ENCODE measurements at places on chromosomes 13 and 19.

DNA sequence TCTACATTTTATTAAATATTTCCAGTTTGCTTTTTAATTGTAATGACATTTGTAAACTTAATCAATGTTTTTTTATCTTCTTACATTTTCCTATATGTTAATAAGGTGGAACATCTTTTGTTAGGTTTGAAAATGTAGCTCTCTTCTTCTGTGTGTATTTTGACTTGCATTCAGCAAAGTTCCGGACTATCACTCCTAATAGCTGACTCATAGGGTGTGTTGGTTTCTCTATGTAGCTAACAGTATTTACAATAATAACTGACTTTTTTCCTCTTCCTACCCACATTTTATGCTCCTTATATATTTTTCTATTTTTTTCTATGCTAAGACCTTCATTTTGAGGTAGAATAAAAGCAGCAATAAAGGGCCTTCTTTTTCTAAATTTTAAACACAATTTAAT, 28.1 kb downstream of the MYO16 start:
- DNase-seq = no peak

GRCh38 chr13:46053162-46054012, 841 bp upstream of the ZC3H13 start:
- DNase-seq = no peak

DNA sequence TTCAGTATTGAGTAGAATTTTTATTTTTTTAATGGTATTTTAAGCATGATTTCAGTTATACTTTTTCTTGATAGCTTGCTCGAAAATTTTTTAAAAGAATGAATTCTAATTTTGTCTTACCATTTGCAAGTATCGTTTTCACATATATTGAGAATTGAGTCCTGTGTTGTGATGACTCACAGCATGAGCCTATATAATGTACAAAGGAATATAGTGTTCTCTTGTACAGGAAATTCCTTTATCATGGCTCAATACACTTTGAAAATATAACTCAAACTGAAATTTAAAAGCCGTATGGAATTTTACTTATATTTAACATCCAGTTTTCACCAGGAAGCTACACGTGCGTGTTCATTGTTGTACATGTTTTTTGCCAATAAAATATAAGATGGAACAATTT, 161.1 kb upstream of the TMTC4 start:
- no peak for DNase-seq

DNA sequence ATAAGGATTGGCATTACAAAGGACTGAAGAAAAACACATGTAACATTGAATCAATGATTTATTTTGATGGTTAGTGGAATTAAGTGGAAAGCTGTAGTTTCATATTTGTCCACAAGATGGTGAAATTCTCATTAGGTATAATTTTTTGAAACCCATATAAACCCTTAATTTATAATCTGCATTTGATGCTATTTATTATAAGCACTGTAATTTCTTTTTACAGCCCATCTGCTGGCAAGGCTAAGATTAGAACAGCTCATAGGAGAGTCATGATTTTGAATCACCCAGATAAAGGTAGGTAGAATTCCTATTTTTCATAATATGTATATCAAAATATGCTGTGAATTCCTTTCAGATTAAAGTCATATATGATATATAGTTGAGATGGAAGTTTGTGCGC, 62.2 kb downstream of the DNAJC15 start:
- DNase-seq = no peak

DNA sequence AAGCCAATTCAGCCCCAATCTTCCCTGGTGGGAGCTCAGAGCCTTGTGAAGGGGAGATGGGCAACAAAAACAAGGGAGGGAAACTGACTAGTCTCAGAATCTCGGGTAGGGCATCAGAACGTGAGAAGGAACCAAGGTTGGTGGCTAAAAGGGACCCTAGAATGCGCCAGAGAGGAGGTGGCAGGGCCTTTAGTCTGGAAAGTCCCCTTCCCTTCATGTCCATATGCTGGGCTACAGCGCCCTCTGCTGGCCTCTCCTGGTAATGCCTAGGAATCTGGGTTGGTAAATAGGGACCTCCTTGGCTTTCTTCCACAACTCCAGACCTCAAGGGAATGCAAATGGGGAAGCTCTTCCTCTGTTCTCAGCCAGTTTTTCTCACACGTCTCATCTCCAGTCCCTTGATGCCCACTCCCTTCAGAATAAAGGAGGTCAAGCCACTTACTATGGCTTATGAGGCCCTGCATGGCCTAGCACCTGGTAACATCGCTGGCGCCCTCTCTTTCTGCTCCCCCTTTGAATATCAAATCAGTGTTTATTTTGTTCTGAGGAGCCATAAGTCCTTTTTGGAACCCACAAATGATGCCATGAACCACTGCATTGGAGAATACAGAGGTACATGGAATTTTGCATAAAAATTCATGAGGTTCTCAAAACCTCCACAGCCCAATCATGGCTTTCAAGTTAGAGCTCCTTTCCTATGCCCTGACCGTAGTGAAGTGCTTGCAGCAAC, 1.4 kb upstream of the CCDC97 start:
- DNase-seq = no peak

DNA sequence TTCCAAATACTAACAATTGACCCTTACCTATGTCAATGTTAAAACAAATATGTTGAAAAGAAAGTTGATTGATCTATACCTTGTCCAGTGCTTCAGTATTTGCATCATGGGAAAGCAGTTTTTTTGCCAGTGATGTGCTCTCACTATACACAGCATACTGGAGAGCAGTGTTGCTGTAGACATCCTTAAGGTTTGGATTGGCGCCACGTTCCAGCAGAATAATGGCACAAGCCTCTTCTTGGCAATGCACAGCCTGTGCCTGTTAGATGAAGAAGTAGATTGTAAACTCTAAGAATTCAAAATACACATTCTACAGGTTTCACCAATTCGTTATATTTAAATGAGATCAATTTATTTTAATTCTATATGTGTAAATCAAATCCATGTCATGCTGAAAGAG, 43.9 kb upstream of the C1QTNF9B start:
- no peak for DNase-seq

- DNase-seq = no peak
Measured at GRCh38 chr19:15583346-15583745, 31.7 kb upstream of the CYP4F8 start.

- no peak for DNase-seq
Measured at GRCh38 chr13:53182724-53183123, 154.1 kb downstream of the OLFM4 start.

DNA sequence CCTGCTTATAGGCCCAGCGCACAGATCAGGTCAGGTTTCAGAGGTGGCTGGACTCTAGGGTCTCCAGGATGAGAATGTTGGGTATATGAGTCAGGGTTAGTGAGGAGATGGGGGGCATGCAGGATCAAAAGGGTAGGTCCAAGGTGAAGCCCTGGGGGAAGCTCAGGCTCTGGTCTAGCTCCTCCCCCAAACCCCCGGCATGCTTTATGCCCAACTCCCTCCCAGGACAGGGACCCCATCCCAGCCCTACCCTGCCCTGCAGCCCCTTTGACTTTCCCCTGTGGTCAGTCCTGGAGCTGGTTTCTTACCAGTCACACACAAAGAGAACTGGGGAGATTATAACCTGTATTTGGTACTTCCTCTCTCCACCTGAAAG, 9.8 kb upstream of the CEACAM18 start:
- DNase-seq = no peak

GRCh38 chr13:48043789-48044503, 6.4 kb downstream of the NUDT15 start:
- DNase-seq = no peak

DNA sequence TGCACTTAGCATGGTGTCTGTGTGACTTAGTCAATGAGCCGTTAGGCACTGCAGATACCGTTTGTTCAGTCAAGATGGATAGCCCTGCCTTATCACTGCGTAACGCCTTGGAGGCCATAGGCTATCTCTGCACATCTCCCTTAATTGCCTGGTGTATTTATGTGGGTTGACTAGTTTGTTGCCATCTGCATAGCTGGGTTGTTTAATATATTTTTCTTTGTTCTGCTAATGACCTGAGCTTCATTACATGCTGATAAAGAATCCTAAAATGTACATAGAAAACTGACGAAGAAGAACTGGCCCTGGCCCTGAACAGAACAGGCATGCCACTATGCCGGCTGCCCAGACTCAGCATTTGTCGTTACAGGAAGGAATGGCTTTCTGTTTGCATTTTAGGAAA, 297.8 kb downstream of the SHISA2 start:
- no peak for DNase-seq

GRCh38 chr13:40102854-40103253, 447.4 kb downstream of the COG6 start:
- DNase-seq = no peak

GRCh38 chr13:101217086-101217485, 199.2 kb downstream of the NALCN start:
- no peak for DNase-seq

GRCh38 chr13:114101358-114102130, 30.9 kb downstream of the RASA3 start:
- no peak for DNase-seq

- no peak for DNase-seq
Measured at GRCh38 chr13:50574731-50575130, 268.8 kb downstream of the DLEU7 start.

GRCh38 chr19:14383661-14384555, 2.7 kb downstream of the ADGRE5 start:
- DNase-seq = no peak

- DNase-seq = no peak
Measured at GRCh38 chr19:45825917-45826893, 11.1 kb upstream of the RSPH6A start.

GRCh38 chr19:51783372-51783771, 11.6 kb upstream of the FPR3 start:
- no peak for DNase-seq

GRCh38 chr13:87903553-87903952, 232.4 kb downstream of the SLITRK5 start:
- no peak for DNase-seq

- DNase-seq = no peak
Measured at GRCh38 chr13:80363890-80364503, 23.1 kb upstream of the SPRY2 start.

DNA sequence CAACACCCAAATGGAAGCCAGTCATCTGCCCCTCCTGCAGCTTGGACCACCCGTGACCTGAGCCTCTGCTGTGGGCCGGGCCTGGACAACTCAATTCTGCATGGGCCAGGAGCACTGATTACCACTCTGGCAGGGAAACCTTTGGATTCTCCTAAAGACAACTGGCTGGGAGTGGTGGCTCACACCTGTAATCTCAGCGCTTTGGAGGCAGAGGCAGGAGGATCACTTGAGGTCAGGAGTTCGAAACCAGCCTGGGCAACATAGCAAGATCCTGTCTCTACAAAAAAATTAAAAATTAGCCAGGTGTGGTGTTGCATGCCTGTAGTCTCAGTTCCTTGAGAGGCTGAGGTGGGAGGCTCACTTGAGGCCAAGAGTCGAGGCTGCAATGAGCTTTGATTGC, 6.5 kb downstream of the EPS15L1 start:
- no peak for DNase-seq

GRCh38 chr19:4692251-4693077, 22.3 kb upstream of the MYDGF start:
- no peak for DNase-seq

DNA sequence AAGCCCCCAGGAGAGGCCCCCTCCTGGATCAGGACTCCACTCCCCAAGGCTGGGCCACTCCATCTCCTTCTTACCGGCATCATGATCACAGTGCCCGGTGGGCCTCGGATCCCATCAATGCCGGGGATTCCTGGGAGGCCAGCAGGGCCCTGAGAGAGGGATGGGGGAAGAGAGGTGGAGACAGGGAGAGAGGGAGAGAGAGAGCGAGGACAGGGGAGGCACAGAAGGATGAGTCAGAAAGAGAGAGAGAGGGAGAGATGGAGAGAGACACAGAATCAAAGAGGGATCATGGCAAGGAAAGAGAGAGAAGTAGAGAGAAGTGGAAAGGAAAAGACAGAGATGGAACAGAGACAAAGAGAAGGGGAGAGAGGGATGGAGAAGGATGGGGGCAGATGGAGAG, 13.8 kb downstream of the COL5A3 start:
- DNase-seq = no peak

GRCh38 chr19:44710483-44710882, 11.5 kb downstream of the CEACAM16 start:
- DNase-seq = no peak

- no peak for DNase-seq
Measured at GRCh38 chr19:43450545-43450997, 14.8 kb downstream of the LYPD3 start.

DNA sequence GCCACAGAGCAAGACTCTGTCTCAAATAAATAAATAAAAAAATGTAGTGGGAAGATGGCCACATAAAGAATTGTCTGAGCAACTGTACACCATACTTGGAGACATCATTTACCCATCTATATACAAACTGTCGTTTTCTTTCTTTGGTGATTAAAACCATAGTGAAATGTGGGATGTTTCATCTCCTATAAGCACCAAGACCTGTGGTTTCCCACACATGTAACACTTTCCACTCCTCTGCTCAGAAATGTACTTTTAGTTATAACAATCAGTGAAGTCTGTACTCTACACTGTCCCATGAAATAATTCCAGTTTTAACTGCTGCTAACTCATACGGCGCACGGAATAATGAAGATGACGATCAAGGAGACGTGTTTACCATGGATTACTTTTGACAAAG, 18.3 kb downstream of the PDCD5 start:
- DNase-seq = no peak

- no peak for DNase-seq
Measured at GRCh38 chr19:58546019-58546530, 2.2 kb downstream of the TRIM28 start.

DNA sequence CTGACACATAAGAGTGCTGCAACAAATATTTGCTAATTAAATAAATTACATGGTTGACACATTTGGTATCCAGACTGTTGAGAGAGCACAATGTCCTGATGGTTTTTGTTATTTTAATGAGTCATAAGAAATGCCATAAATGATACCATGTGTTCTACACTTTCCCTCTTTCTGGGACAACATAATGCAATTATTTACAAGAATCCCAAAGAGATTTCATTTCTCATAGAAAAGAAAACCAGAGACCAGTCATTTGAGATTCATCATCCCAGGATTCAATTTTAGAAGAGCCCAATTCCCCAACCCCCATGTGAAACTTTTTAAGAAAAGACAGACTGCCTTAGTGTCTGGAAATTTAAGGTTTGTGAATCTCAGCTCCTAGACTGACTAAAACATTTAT, 399.6 kb downstream of the DCT start:
- DNase-seq = no peak

DNA sequence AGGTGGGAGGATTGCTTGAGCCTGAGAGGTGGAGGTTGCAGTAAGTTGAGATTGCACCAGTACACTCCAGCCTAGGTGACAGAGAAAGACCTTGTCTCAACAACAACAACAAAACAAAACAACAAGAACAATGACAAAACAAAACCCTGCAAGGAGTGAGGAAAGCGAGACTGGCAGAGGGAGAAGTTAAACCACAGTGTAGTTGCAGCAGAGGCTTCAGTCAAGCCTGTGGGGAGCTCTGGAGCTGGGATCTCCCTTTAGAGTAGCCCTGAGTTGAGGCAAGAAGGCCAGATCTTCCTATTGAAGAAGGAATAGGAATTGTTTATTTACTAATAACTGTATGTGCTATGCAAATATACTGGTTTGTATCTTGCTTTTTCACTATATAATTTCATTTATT, 25.3 kb upstream of the RNASEH2B start:
- no peak for DNase-seq

Data from cortex of kidney (tissue), 1 donor.